ENCODE measurements at places on chromosomes 16 and 17. TPM values are rescaled to one million over a fixed set of nuclear protein-coding genes. Genes with fewer than 3 reads are reported as not detected.

GRCh38 chr17:13986855-13987254, 82.4 kb upstream of the COX10 start:
- no peak for DNase-seq

DNA sequence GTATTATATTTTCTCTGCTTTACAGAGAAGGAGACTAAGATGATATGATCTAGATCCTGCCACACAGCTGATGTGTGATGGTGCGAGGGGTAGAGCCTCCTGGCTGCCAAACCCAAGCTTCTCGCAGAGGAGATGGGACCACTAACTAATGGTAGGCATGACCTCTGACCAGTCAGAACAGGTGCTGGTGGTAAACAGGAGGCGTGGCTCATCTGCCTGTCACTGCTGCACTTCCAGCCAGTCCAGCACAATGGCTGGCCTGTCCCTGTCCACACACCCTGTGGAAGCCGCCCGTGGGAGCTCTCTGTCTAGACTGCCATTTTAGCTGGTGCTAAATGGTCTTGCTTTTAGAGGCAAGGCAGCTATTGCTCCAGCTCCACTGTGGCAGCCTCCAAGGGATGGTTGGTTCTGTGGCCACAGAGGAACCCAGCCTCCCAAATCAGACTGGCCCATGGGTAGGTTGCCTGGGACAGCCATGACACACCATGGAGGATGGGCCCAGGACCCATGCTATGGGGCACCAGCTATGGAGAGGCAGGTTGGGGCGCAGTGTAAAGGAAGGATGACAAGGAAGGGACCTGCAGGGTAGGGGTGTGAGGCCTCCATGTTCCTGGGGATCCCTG, 86.7 kb downstream of the KSR1 start:
- DNase-seq: no peak

DNA sequence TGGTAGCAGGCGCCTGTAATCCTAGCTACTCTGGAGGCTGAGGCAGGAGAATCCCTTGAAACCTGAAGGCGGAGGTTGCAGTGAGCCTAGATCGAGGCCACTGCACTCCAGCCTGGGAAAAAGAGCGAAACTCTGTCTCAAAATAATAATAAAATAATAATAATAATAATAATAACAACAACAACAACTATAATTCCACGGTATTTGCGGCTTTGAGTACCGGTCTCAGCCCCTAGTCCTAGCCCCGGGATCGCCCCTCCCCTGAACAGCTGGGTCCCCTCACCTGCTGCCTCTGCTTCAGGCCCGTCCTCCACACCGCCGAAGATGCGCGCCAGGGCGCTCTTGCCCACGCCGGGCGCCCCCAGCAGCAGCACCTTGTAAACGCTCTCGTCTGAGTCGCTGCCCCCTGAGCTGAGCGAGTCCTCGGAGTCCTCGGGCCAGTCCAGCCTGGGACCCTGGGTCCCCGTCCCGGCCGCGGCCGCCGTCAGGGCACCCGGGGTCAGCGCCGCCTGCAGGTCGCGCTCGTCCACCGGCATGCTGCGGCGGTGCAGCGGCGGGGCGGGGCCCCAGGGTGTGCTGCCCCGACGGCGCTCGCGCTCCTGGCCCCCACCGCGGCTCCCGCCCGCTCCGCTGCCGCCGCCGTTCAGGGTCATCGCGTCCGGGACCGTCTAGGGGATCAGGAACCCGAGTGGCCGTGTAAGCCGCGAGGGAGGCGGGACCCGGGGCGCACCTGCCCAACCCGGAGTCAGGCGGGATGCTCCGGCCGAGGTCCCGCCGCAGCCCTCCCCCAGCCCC, 611 bp downstream of the RRAD start:
- DNase-seq: no peak

DNA sequence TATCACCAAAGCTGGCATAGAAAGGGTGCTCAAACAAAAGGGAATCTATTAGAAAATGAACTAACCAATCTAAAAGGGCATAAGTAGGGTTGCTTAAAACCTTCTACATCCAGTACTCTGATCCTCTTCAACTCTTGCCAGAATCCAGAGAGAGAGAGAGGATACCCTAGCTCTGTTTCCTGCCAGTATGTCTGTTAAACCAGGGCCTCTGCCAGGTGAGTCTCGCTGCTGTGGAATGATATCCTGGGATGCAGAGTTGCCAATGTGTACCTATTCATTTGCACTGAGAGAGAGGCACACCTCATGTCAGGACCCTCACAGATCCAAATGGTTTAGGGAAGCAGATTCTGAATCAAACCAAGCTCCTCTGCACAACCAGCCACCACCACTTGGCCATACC, 79.8 kb upstream of the DYNLRB2 start:
- no peak for DNase-seq

GRCh38 chr17:65659512-65659911, 98.1 kb upstream of the AXIN2 start:
- no peak for DNase-seq

DNA sequence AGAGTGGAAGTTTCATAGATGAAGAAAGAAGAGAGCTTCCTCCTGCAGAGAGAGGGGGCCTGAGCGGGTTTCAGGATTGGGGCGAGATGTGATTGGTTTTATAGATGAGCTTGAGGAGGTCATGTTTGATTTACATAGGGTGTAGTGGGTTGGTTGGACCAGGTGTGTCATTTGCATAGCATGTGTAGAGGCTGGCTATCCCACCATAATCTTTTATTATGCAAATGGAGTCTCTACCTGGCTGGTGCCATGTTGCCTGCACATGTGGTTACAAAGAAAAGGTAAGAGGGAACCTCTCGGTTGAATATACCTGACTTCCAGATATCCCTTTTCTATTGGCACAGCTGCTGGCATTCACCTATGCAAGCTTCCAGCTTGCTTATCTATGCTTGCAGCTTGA, 228.1 kb downstream of the BCAS3 start:
- no peak for DNase-seq

DNA sequence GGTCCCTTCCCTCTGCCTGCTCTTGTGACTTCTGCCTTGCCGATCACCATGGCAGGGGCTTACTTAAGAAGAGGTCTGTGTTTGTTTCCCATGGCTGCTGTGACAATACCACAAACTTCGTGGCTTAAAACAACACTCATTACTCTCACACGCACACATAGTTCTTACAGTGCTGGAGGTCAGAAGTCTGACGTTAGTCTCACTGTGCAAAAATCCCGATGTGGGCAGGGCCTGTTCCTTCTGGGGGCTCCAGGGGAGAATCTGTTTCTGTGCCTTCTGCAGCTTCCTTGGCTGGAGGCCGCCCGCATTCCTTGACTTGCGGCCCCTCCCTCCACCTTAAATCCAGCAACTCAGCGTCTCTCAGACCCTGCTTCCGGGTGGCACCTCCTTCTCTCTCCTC, 249.2 kb upstream of the GSE1 start:
- no peak for DNase-seq

GRCh38 chr16:6861135-6861814, 471.4 kb upstream of the RBFOX1 start:
- no peak for DNase-seq

DNA sequence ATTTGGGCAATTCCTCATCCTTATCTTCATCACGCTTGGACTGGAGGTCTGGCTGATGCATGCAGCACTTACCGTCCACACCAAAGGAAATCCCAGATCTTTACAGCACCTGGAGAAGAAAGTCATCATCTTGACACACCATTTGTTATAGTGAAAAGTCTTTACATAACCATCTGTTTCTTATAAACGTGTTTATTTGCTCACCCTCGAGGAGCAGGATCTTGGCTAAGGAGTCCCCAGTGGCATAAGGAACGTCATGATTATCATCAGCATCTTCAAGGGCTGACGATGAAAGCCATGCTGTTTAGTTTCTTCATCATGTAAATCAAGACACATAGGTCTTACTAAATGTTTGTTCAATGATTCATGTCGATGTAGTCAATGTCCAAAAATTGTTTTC, 248.8 kb upstream of the ELAC2 start:
- no peak for DNase-seq

GRCh38 chr16:1003391-1004347, 22.1 kb downstream of the SOX8 start:
- DNase-seq: no peak

- DNase-seq: no peak
Measured at GRCh38 chr16:64092271-64092670, 1029.6 kb downstream of the CDH11 start.

- no peak for DNase-seq
Measured at GRCh38 chr16:54503011-54503855, 216.6 kb upstream of the IRX3 start.

GRCh38 chr16:89146211-89147005, 25.1 kb upstream of the CDH15 start:
- no peak for DNase-seq

DNA sequence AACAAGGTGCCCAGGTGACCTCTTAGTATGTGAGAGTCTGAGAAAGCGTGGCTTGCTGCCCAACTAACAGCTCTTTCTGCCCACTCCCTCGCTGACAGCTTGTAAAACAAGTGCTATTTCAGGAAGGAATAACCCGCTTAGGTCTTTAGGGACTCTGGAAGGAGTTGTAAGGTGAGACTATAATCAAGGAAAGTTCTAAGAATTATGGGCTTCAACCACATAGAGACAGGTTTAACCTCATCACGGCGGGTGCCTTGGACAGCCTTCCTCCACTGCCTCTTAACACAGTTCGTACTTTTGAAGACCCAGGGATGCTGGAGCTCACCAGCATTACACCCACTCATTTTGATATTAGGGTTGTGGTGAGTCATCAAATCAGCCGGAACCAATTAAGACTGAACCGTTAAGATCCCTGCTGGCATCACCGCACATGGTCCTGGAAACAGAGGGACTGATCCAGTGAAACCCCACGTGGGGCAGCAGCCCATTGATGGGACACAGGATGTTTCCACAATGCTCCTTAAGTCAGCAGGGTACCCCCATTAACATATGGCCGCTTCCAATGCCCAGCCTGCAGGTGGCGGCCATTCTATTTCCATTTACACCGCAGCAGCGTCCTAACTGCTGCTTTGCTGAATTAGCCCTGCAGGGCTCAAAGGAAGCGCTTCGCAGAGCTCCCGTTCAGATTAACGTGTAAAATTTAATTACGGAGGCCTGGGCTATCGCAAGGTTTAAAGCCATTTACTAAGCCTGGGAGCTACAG, 176.6 kb upstream of the SDK2 start:
- peak; percentile 20 for DNase-seq

DNA sequence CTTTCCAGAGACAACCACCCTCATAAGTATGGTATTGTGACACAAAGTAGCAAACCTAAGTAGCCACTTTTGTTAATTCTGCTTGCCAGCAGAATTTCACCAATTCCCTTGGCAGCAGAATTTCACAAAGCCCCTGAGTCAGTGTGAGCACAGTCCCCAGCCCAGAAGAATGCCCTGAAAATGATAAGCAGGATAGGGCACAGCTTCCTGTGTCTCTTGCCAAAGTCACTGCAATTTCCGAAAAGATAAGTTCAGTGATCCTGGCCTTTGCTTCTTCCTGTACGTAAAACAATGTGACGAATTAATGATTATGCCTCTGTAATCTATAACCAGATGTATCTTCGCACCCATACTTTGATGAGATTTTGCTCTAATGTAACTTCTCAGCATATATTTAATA, 16.0 kb upstream of the WIPF2 start:
- DNase-seq: no peak

DNA sequence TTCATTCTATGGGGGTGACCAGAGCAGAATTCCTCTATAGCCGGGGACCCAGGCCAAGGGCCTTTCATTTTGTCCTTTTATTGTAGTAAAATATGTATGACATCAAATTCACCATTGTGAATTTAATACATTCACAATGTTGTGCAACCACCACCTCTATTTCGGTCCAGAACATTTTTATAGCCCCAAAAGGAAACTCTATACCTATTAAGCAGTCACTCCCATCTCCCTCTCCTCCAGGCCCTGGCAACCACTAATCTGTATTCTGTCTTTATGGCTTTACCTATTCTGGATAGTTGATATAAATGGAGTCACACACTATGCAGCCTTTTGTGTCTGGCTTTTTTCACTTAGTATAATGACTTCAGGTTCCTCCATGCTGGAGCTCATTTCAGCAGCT, 9.7 kb upstream of the TNS4 start:
- no peak for DNase-seq

DNA sequence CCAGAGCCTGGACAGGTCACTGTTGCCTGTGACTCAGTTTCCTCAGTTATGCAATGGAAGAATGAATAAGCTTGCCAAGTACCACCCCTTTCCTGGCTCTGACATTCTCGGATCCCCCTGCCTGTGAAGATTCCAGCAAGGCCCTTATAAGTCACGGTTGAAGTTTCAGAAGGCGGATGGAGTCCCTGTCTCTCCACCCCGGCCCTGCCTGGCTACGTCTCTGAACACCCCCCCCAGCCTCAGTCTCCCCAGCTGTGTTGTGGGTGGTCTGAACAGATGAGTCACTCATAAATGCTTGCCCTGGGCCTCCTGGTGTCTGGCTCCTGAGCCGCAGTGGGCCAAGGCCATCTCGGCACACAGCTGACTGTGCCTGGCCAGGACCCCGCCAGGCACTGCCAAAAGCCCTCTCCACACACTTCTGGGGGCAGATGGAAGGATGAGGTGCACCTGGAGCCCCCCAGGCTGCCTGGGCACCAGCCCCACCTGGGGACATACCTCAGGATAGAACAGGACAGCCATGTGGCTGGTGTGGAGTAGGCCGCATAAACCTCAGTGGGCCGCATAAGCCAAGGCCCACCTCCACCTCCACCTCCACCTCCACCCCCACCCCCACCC, 15.4 kb downstream of the VASN start:
- DNase-seq: no peak

The OR3A2 gene
- not detected for total RNA-seq

The KCNJ18 gene
- not detected for total RNA-seq

The ZNF423 gene
- total RNA-seq: not detected

The PYCARD gene
- total RNA-seq: 118 TPM

The KRT28 gene
- not detected for total RNA-seq
